ENCODE measurements at places on chromosomes 7 and 10.

GRCh38 chr10:104340641-104341040, 2.4 kb upstream of the ITPRIP start:
- DNase-seq = no peak

DNA sequence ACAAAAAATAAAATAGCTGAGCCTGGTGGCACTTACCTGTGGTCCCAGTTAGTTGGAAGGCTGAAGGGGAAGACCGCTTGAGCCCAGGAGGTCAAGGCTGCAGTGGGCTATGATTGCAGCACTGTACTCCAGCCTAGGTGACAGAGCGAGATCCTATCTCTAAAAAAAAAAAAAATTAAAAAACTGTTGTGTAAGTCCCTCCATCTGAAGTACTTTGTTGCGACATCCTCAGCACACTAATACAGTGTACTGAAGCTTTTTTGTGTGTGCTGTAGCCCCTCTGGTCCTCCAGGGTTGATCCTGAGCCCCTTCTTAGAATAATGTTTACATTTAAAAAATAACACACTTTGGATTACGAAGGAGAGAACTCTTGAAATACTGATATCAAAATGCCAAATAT, 71.3 kb downstream of the PFKFB3 start:
- no peak for DNase-seq

- DNase-seq = no peak
Measured at GRCh38 chr7:98870121-98870651, 372 bp upstream of the TMEM130 start.

DNA sequence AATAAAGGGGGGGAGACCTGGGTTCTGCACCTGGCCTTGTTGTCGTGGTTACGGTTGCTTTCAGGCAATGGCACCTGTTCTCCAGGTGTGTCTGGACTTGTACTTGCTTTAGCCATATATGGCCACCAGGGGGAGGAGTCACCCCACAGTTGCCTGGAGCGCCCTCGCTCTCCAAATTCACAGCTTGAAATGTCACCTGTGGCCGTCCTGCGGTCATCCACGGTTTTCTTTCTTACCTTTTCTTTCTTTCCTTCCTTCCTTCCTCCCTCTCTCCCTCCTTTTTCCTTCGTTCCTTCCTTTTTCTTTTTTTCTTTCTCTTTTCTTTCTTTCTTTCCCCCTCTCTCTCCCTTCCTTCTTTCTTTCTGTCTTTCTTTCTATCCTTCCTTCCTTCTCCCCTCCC, 157.2 kb upstream of the ZNF92 start:
- no peak for DNase-seq

GRCh38 chr7:107728276-107728675, 15.7 kb upstream of the CBLL1 start:
- DNase-seq = no peak

- DNase-seq = no peak
Measured at GRCh38 chr7:134200970-134201369, 73.8 kb downstream of the LRGUK start.

DNA sequence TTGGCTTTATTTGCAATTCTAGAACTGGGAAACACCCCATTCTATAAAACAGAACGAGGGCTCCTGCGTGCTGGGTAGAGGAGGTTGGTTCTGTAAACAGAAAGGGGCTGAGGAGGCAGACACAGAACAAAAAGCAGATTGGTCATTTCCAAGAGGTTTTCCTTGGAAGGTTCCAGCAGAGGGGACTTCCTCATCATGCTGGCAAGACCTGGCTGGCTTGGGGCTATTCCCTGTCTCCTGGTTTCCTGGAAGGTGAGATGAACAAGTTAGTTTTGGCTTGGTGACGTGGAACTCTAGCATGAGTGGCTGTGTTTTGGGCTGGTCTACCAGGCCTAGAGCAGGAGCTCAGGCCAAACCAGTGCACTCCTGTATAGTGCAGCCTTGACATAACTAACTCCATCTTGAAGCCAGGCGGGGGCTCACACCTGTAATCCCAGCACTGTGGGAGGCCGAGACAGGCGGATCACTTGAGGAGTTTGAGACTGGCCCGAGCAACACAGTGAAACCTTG, 26.1 kb upstream of the DNAJB6 start:
- no peak for DNase-seq

GRCh38 chr10:49505076-49505475, 33.8 kb downstream of the ERCC6 start:
- no peak for DNase-seq

GRCh38 chr10:49619613-49620012, 5.8 kb downstream of the CHAT start:
- no peak for DNase-seq

DNA sequence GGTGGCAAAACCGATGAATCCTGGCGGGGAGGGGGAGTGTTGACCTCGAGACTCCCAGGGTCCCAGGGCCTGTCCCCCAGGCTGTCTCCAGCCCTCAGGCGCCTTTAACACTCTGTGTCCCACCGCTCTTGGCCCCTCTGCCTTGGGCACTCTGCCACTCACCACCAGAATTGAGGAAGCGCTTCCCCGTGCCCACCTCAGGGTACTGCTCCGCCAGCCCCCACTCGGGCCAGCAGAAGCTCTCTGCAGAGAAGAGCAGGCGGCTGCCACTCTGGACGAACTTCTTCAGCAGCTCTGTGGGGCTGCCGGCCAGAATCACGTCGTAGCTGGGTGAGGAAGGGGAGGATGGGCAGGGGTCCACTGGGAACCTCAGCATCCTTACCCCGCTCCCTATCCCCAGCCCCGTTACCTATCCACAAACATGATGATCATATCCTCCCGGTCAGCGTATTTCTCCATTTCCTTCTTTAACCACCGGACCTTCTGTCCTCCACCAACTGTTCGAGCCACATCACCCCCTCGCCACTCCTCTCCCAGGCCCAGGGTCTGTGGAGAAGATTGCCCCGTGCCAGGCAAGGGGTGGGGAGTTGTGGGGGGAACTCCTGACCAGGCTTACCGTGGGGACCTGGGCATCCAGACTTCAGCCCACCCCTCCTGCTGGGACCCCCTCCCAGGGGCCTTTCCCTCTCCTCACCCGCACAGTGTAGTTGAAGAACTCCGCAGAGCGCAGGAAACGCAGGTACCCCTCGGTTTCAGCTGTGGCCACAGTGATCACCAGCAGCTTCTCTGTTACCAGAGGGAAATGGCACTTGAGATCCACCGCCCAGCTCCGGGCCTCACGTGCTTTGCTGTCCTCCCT, 1.2 kb downstream of the PLOD3 start:
- no peak for DNase-seq

DNA sequence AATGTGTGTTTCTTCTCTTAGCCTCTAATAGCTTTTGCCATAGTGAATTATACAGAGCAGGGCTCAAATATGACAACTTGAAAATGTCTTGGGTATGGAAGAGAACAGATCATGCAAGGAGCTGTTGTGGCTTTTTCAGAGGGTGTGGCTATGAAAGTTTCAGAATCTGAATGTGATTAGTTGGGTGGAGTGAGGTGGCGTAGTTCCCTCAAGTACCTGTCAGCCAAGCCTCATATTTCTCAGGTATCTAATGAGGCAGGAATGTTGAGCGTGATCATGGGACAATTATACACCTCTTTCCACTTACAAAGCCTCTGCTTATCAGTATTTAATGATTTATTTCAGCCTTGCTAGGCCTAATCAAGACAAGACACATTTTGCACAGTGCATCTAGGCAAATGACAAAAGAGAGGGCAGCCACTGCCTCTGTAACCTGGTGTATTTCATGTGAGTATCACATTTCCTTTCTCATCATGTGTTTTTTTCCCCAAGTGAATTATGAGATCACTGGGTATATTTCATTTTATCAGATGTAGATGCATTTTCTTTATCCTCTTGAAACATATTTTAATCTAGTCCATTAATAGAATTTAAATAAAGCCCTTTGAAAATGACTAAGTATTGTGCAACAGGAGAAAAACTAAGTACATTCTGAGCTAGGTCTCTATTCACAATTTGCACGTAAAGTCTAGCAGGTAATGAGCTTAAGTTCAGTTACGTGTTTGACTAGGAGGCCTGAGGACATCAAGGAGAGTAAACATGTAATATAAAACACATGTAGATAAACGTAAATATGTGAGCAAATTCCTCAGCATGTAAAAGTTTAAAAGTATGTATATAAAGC, 644.4 kb upstream of the IGFBP3 start:
- DNase-seq = no peak

GRCh38 chr7:37549076-37549931, 100.6 kb upstream of the ELMO1 start:
- no peak for DNase-seq

DNA sequence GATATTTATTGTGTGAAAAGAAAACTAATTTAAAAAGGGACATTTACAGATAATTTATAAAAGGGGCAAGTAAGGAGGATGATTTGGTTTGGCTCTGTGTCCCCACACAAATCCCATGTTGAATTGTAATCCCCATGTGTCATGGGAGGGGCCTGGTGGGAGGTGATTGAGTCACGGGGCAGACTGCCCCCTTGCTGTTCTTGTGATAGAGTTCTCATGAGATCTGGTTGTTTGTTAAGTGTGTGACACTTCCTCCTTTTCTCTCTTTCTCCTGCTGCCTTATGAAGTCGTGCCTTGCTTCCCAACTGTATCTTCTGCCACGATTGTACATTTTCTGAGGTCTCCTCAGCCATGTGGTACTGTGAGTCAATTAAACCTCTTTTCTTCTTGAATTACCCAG, 171.0 kb upstream of the SEMA3E start:
- DNase-seq = no peak

GRCh38 chr10:116878123-116878522, 28.8 kb downstream of the ENO4 start:
- DNase-seq = no peak

DNA sequence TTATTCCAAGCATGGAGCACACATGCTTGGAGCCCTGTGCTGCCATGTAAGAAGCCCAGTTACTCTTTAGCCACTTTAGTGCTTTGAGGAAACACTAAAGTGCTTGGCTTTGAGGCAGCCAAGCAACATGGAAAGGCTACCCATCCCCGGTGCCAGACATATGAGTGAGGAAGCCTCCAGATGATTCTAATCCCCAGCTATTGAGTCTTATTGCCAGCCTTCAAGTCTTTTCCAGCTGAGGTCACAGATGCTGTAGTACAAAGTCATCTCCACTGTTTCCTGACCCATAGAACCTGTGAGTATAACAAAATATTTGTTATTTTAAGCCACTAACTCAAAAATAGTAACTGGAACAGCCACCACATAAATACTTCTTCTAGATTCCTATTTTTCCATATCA, 91.4 kb upstream of the CYP26C1 start:
- no peak for DNase-seq

DNA sequence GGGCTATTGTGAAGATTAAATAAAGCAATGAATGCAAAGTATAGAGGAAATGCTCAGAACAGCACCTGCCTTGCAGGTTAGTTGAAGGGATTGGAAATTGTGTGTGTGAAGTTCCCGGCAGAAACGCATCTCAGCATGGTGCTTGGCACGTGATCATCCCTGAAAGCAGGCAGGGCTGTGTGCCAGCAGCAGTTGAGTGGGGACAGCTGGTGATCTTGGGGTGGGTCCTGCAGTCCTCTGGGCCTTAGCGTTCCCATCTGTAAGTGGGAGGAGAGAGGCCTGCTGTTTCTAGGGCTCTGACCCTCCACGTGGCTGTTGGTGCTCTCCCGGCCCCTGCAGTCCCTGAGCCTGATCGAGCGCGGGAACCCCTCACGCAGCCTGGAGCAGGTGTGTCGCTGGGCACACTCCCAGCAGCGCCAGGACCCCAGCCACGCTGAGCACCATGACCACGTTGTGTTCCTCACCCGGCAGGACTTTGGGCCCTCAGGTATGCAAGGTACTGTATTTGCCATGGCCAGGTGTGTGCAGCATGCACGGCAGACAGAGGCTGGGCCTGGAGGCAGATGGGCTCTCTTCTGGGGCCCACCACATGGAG, 55.3 kb downstream of the TBATA start:
- no peak for DNase-seq

DNA sequence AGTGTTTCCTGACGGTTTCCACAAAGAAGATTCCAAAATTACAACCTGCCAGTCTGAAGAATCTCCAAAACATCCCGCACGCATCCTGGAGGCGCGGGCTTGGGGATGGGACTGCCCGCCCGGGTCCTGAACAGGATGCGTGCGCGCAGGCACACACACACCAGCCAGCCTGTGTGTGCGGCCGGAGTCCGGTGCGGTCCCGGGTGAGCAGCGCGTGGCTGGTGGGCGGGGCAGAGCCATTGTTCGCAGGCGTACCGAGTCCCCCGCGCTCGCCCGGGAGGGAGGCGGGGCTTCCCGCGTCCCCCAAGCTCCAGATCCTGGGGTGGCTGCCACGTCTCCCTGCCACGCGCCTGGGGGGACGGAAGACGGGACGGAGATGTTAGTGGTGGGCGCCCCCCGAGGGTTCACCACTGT, 675 bp upstream of the SCD start:
- DNase-seq = peak; percentile 84

DNA sequence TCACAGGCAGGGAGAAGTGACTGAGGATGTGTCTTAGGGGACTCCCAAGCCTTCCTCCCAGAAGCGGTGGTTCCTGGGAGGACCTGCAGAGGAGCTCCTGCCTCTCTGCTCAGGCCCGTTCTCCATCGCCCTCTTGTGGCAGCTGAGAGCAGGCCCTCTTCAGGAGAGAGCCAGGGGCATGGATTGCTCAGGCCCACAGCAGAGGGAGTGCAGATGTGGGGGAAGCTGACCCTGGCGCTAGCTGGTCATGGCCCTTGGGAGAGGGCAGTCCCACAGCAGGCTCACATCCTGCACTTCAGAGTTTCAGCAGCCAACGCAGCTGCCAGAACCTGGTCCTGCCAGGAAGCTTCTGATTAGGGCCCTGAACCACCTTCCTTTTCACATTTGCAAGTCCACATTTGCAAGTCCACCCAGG, 94.8 kb upstream of the TARP start:
- DNase-seq = peak; percentile 57

GRCh38 chr7:37352974-37353948, 95.4 kb downstream of the ELMO1 start:
- no peak for DNase-seq

- no peak for DNase-seq
Measured at GRCh38 chr10:49350846-49351532, 44.9 kb downstream of the DRGX start.

- DNase-seq = no peak
Measured at GRCh38 chr7:120802751-120803150, 55.2 kb downstream of the TSPAN12 start.

DNA sequence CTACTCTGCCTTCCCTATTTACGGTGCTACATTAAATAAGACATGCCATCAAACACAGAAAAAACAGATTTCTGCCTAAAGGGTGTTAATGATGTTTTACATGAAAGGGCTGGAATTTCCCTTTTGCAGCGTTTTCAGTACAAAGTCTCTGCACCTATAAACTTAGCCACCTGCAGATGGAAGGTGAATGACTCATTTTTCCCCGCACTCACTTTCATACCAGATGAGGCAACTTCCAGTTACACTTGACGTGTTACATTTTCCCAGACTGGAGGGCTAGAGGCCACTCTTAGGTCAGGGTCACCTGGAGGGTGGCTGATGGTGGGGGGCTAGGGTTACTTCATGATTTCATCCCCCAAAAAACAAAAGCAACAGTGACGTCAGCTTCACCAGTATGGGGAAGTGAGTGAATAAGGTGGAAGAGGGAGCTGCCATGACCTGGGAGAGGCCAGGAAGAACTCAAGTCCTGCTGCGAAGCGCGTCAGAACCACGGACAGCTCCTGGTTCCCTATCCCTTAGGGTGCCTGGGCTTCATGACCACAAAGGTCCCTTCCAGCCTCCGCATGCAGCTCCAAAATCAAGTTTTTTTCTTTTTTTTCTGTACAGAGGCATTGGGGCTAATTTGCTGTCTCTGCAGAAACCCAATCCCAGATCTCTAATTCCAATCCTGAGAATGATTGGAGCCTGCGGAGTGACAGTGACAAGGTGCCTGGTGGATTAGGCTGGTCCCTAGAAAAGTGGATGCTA, 94.0 kb downstream of the ADARB2 start:
- no peak for DNase-seq

Measured in foreskin melanocyte (primary cell).